CD4-positive, alpha-beta T cell treated with Interferon gamma for 1 hour (primary cell): ENCODE measurements at places on chromosomes 2 and 18.

DNA sequence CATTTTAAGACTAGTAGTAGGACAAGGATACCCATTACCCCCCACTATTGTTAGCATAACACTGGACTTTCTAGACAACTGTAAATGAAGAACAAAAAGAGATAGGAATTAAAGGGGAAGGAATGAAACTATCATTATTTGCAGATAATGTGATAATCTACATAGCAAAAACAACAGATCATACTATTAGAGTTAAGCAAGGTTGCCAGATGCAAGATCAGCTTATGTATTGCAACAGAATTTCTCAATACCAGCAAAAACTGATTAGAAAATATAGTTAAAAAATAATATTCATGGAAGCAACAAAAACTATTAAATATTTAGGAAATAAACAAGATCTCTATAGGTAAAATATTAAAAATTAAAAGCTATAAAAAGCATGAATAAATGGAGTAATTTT lies 194.4 kb upstream of the SPRED2 start:
- no peak for DNase-seq

DNA sequence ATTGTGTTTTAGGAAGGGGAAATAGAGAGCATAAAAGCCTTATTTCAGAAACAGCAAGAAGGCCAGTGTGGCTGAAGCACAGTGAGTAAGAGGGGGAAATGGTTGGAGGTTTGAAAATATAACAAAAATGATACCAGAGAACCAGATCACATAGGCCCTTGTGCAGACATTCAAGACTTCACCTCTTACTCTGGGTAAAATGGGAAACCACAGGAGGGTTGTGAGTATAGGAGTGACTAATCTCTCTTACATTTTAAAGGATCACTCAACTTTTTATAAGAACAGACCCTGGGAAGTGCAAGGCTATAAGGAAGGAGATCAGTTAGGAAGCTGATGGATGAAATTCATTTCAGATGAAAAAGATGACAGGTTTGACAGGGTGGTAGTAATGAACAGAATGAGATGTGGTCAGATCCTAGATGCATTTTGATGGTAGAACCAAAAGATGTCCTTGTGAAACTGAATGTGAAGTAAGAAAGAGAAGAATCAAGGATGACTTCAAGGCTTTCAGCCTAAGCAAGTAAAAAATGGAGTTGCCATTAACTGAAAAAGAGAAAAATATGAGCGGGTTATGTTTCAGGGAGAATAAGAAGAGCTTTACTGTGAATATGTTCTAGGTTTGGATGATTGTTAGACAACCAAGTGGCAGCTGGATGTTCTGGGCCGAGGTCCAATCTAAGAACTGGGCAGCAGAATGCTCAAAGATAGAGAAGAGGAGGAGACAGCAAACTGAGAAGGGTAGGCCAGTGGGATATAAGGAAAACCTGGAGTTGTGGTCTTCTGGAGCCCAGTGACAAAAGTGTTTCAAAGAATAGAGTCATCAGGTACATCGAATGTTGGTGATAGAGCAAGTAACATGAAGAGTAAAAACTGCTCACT lies 65.1 kb downstream of the USP40 start:
- DNase-seq, result no peak

DNA sequence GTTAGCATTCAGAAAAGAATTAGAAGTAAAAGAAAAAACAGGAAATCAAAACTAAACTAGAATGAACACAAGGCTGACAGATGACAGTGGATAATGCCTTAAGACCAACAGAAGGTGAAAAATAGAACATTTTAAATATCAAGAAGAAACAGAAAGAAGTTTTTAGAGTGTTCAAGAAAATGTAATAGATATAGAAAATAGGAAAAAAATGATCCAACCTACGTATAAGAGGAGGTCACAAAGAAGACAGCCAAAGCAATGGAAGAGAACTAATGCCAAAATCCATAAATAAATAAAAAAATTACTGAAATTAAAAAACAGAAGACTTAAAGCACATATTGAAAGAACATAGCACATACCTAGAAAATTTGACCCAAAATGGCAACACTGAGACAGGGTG lies 42.5 kb upstream of the EN1 start:
- DNase-seq, result no peak

DNA sequence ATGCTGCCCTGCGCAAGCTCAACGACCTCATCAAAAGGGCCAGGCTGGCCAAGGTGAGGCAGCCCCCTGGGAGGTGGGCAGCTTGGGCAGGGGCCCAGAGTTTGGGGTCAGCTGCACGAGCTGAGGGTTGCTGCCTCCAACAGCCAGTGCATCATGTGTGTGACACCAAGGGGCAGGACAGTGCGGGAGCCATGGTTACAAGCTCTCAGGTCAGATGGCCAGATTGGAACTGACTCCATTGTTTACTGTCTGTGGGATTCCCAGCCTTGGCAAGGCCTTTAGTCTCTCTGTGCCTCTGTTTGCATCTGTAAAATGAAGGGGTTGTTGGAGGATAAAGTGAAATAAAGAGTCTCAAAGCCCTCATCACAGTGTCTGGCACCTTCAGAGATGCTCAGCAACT lies 26.9 kb downstream of the EHD3 start:
- no peak for DNase-seq

- DNase-seq, result no peak
Measured at GRCh38 chr2:149656996-149657395, 69.4 kb upstream of the MMADHC start.

DNA sequence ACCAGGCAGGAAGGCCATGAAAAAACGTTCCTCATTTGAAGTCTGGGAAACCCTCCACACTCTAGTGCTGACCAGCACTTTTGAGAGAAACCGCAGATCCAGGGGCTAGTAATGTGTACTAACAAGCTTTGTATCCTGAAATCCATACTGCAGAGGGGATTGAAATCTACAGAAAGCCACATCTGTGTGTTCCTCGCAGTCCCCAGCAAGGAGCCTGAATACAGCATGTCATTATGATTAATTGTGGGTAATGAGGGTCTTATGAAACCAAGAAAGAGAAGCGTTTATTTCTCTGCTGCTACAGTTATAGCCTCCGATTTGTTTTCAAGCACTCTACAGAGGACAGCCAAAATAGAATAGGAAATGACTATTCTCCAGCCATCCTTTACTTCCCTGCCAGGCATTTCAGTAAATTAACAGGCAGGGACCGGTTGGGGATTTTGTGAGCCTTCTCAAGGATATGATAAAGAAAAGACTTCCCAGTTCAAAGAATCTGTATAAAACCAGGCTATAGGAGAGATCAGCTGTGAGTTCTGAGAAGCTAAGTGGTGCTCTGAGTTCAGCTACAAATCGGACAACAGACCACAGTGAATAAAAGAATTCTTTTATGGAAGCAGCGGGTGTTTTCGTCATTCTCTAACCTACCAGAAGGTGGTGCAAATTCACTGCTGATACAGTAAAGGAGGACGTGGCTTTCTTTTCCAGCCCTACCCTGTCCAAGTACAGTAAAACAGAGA lies 133.4 kb downstream of the INSIG2 start:
- peak; percentile 14 for DNase-seq

- DNase-seq, result no peak
Measured at GRCh38 chr2:70596293-70596692, 42.7 kb upstream of the TGFA start.
